IMR-90 (cell line): ENCODE measurements at places on chromosomes 12 and 14. TPM values are rescaled to one million over a fixed set of nuclear protein-coding genes. Genes with fewer than 3 reads are reported as not detected.

The PLA2G1B gene
- not detected in 2 replicates for polyA plus RNA-seq

The KRT85 gene
- polyA plus RNA-seq = not detected in 2 replicates

The PELI2 gene
- 6.0 and 7.4 TPM in 2 replicates for polyA plus RNA-seq

The THAP2 gene
- 1.7 and 2.5 TPM in 2 replicates for polyA plus RNA-seq

The ERG28 gene
- polyA plus RNA-seq = 15.0 and 15.4 TPM in 2 replicates

The SLC4A8 gene
- polyA plus RNA-seq = 3.1 and 3.2 TPM in 2 replicates

The SYT1 gene
- 2.5 and 2.8 TPM in 2 replicates for polyA plus RNA-seq

The RD3L gene
- not detected in 2 replicates for polyA plus RNA-seq

The WNT5B gene
- polyA plus RNA-seq = 83.7 and 98.8 TPM in 2 replicates

The TNFAIP2 gene
- polyA plus RNA-seq = 9.6 and 9.9 TPM in 2 replicates

The RHOJ gene
- polyA plus RNA-seq = 33.9 and 45.1 TPM in 2 replicates

The SAMD15 gene
- polyA plus RNA-seq = 0.17 and 0.68 TPM in 2 replicates

The MYL6B gene
- polyA plus RNA-seq = 112 and 117 TPM in 2 replicates

The KCNJ8 gene
- 7.2 and 8.0 TPM in 2 replicates for polyA plus RNA-seq

The KERA gene
- polyA plus RNA-seq = not detected in 2 replicates

The TAS2R9 gene
- not detected in 2 replicates for polyA plus RNA-seq

The PLEKHG7 gene
- polyA plus RNA-seq = not detected in 2 replicates
